ENCODE measurements at places on chromosomes 6 and 20. TPM values are rescaled to one million over a fixed set of nuclear protein-coding genes. Genes with fewer than 3 reads are reported as not detected.
A peak's percentile ranks its signal among the peaks of the same experiment; 100 is the strongest.

GRCh38 chr20:48839154-48839917 is 11.5 kb upstream of the PREX1 start:
- DNase-seq, result no peak

The MATN4 gene
- 3.1 TPM for polyA plus RNA-seq

DNA sequence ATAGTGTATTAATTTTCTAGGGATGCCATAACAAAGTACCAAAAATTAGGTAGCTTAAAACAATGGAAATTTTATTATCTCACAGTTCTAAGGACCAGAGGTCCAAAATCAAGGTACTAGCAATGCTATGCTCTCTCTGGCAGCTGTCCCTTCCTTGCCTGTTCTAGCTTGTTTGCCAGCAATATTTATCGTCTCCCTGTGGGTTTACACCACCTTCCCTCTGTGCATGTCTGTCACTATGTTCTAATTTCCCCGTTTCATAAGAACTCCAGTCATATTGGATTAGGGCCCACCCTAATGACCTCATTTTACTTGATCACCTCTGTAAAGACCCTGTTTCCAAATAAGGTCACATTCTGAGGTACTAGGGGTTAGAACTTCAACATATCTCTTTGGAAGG is 217.2 kb downstream of the IBTK start:
- DNase-seq, result no peak

GRCh38 chr20:34262488-34263288 is 21.5 kb downstream of the ASIP start:
- no peak for DNase-seq

DNA sequence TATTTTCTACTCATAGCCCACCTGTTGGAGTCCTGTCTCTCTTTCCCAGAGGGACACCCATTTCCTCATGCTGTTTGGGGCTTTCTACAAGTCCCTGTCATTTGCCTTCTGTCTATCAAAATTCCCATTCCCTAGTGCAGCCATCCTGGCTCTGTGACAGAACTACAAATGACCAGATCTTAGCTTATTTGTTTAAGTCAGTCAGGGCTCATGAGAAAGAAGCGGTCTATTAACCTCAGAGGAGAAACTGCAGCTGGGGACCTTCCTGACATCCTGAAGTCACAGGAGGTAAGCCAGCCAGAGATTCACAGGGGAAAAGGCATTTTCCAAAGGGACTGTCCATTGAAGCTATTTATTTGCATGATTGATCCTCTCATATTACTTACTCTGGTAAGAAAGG is 1.7 kb upstream of the COL9A1 start:
- no peak for DNase-seq

DNA sequence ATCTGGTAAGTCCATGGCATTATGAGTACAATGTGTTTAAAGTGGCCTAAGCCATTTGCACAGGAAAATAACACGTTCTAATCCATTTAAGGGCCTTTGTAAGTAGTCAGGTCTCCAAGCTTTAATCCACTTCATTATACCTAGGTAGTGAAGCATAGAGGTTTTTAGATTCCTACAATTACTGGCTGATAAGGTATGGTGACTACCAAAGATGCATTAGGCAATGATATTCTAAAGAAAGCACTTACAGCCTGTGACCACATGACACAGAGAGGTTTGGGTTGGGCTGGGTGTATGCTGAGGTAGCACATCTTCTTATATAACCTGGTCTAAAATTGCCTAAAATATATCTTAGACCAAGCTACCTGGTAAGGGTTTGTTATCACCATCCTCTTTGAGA is 504.4 kb downstream of the TFAP2B start:
- no peak for DNase-seq

The MEP1A gene
- polyA plus RNA-seq, result 0.02 TPM

DNA sequence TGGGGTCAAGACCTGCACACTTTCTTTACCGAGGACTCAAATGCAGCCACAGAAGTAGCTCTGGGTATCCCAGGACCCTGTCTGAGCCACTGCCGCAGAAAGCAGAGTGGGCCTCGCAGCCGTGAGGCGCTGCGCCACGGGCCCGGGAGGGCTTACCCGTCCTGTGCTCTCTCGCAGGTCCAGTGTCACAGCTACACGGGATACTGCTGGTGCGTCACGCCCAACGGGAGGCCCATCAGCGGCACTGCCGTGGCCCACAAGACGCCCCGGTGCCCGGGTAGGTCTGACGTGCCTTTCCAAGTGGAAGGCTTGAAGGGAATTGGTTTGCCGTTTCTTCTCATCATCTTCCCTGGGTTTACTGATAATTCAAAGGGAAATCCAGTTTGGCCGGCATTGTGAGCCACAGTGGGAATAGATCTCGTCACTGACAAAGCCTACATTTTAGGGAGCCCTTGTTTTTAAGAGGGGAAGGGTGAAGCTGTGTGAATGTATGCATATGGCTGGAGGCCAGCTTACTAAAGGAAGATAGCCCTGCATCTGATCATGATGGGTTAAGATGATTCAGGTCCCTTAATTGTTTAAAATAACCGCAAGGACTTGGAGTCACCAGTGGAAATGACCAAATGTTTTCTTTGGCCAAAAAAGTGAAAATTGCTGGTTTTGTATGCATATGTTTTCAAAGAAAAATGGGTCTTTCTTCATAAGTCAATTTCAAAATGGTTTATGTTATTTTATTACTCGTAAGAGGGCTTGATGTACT is 86.6 kb downstream of the SMOC2 start:
- DNase-seq, result no peak

- DNase-seq, result no peak
Observed at GRCh38 chr6:10410207-10411050, 4.4 kb downstream of the TFAP2A start.

GRCh38 chr20:12207875-12208274 is 290.2 kb downstream of the BTBD3 start:
- DNase-seq, result peak; percentile 51

The TMEM200A gene
- polyA plus RNA-seq, result 0.57 TPM

DNA sequence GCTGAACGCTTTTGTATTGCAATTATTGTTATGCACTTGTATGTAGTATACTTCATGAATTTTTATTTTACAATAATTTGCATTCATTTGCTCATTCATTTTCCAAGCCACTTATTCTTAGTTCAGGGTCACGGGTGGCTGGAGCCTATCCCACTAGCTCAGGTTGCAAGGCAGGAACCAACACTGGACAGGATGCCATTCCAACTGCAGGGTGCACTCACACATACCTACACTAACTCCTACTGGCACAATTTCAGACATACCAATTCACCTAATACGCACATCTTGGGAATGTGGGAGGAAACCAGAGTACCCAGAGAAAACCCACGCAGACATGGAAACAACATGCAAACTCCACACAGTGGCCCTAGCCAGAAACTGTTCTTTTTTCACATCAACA is 61.8 kb downstream of the LMBRD1 start:
- DNase-seq, result no peak

Measured in pancreas (tissue), 10 donors.